Right kidney (tissue), 9 donors: ENCODE measurements at places on chromosomes 3 and 15.

DNA sequence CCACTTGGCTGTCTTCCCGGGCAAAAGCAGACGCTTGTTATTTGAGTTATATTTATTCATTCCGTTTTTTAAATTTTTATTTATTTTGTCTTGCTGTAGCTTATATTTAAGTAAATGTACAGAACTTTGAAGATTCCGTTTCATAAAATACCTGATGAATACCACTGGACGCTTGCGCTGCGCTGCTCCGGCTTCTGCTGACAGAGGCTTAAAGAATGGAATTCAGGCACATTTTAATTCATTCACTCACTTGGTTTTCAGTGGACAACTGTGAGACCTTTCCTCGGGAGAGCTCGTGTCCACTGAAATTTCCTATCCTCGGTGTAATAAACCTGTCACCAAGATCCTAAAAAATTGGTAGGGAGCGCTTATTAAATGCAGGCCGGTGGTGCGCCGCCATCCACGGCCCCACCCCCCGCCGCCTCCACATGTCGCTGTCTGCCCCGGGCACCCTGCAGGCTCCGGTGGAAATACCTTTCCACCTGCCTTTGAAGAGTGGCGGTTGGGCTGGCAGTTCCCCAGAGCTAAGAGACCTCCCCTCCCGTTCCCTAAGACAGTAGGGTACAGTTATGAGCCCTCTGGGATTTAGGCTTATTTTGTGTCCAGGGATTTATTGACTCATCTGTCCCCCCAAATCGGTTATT lies 62.5 kb upstream of the UBE2E1 start:
- no peak for DNase-seq

DNA sequence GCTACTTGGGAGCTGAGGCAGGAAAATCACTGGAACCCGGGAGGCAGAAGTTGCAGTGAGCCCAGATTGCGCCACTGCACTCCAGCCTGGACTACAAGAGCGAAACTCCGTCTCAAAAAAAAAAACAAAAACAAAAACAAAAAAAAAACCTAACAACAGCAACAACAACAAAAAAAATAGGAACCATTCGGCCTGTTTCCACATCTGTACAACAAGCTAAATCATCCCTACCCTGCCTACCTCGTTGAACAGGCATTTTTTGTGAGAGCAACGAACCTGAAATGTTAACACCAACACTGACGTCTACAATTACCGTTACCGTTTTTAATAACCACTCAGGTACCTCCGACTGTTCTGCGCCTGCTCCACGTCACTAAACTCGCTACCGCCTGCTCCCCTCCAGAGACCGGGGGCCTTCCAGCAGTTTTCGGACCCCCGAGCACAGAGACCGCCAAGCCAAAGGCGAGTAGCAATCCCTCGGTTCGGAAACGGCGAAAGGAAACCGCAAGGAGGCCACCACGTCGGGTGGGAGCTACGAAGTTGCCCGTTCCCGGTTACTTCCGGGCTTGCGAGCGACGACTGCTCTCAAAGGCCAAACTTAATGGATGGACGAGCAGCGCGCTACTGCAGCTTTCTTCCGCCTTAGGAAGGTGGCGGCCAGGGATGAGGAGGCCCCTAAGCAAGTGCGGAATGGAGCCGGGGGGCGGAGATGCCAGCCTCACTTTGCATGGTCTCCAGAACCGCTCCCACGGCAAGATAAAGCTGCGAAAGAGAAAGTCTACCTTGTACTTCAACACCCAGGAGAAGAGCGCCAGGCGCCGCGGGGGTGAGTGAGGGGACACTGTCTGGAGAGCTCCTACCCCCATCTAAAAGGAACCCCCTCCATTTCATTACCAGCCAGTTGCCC lies at the start of the genes PIGB and PIGBOS1:
PIGB (plus strand) TSS at position 635 of the 907 bp plus-strand sequence; CDS start at position 664, 29 bp downstream.
PIGBOS1 (minus strand) TSS at position 536 of the 907 bp plus-strand sequence. CDS start 1,331 bp downstream, outside the sequence.
- peak; percentile 94 for DNase-seq

- no peak for DNase-seq
Observed at GRCh38 chr15:28977377-28978010, 91.7 kb downstream of the APBA2 start.

DNA sequence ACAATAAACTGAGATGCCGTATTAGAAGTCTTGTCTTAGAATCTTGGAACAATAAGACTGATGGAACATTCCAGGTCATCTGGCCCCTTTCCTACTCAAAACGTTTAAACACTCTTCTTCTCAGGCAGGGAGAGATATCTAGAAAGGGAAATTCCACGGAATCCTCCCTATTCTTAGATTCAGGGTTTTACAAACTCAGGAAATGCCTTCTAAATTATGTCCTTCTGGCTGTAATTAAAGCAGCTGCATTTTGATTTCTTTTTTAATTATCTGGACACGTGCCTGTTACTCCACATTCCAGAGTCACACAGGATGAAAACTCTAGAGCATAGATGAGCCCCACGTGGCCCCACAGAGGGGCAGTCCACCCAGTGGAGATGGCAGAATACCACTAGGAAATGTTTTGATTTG lies 41.5 kb upstream of the MTMR10 start:
- no peak for DNase-seq

- no peak for DNase-seq
Observed at GRCh38 chr15:39438799-39439592, 141.9 kb upstream of the THBS1 start.

GRCh38 chr3:157129803-157130466 lies 30.0 kb downstream of the CCNL1 start:
- DNase-seq, result peak; percentile 71

- no peak for DNase-seq
Observed at GRCh38 chr15:67296684-67297083, 42.1 kb downstream of the IQCH start.

GRCh38 chr15:64263567-64263966 lies 92.4 kb downstream of the CSNK1G1 start:
- DNase-seq, result no peak

DNA sequence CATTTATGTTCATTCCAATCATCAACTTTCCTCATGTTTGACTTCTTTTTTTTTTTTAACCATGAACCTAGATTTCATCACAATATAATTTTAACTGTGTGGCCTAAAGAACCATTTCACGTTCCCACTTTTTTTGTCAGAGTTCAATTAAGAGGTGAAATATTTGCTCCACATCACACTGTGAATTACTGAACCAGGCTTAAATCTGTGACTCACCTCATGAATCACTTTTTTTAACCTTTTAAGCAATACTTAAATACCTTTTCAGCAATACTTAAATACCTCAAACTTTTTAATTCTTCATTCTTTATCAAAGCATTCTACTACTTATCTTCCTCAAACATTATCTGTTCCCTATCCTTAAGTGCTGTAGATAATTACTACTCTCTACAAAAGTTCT lies 137.6 kb downstream of the SI start:
- DNase-seq, result no peak

- no peak for DNase-seq
Observed at GRCh38 chr3:118412503-118412902, 622.1 kb downstream of the IGSF11 start.
